ENCODE measurements at places on chromosomes 5 and 9.

- no peak for DNase-seq
Measured at GRCh38 chr9:133981958-133982681, 10.0 kb downstream of the VAV2 start.

DNA sequence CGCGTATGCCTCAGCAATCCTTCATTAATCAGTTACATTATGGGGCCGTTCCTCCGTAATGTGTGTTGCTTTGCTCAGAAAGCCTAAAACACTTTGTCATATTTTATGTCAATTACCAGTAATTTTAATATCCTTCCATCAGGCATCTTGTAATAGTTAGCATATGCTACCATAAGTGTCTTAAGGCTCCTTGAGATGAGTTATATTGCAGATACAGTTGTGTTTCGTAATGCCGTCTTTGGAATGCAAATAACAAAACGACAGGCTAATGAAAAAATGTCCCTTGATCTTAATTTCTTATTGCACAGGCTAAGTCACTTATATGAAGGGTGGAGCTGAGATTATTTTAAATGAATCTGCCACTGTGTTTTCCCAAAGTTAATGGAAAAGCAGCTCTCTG, 50.5 kb downstream of the TBCA start:
- no peak for DNase-seq

DNA sequence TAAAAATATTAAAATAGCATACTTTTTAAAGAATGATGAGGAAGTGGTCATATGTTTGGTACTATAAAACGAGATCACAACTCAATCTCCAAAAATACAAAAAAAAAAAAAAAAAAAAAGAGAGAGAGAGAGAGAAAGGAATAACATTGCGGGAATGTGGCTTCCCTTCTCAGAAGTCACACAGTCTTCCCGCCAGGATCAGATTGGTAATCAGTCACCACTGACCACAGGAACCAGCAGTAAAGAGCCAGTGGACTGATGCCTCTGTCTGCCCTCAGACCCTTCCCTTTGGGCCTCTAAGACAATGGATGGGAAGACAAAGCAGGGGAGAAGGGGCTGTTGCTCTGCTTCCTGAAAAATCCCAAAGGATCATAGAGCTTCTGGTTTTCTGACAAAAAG, 104.9 kb downstream of the KLHL3 start:
- DNase-seq, result no peak

GRCh38 chr9:95044731-95045508, 272.6 kb downstream of the FANCC start:
- no peak for DNase-seq

DNA sequence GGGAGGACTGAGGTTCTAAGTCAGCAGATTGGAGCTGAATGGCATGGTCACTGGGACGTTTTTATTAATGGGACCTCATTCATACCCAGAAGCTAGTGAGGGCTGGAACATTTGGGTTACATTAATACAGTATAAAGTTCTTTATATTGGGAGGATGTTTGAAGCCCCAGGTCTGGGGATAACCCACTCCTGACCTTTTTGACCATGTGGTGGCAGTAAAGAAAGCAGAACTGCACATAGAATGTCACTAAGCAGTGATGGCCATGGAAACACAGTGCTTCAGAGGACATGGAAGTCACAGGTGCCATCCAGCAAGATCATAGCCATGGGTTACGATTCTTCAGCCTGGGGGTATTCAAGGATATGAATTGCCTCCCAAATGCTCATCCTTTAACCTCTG, 176.0 kb downstream of the ATP10B start:
- DNase-seq, result peak; percentile 30

- no peak for DNase-seq
Measured at GRCh38 chr9:5621327-5621726, 7.6 kb upstream of the RIC1 start.

GRCh38 chr5:177311392-177311722, 341 bp downstream of the MXD3 start:
- no peak for DNase-seq

Data from suppressor macrophage (primary cell).